ENCODE measurements at places on chromosomes 7 and 10.

GRCh38 chr7:93298671-93299070, 66.5 kb downstream of the VPS50 start:
- no peaks in the 10 kb centered on the region for H3K27me3 ChIP-seq
- DNase-seq: no peak
- no peak overlapping the region for H3K4me3 ChIP-seq

GRCh38 chr10:133309720-133310398, 1.1 kb downstream of the ZNF511 start:
- H3K27ac ChIP-seq: peak overlapping the region; percentile 19
- H3K4me3 ChIP-seq: peak overlapping the region; percentile 98
- H3K4me1 ChIP-seq: peaks cover 10% of the 10 kb centered on the region
- no peak for DNase-seq
- no peaks in the 10 kb centered on the region for H3K27me3 ChIP-seq
- H3K36me3 ChIP-seq: peaks cover 5% of the 10 kb centered on the region

- no peaks in the 10 kb centered on the region for H3K27me3 ChIP-seq
- no peak overlapping the region for H3K4me3 ChIP-seq
- H3K4me1 ChIP-seq: no peaks in the 10 kb centered on the region
- no peak for DNase-seq
- no peaks in the 10 kb centered on the region for H3K36me3 ChIP-seq
These were observed 36.4 kb downstream of the CUBN start for GRCh38 chr10:17092986-17093803.

GRCh38 chr10:122468307-122468925, 7.1 kb downstream of the HTRA1 start:
- no peak overlapping the region for H3K27ac ChIP-seq
- H3K36me3 ChIP-seq: no peaks in the 10 kb centered on the region
- no peak for DNase-seq
- peaks cover 11% of the 10 kb centered on the region for H3K27me3 ChIP-seq
- H3K4me1 ChIP-seq: no peaks in the 10 kb centered on the region

- DNase-seq: no peak
- H3K4me1 ChIP-seq: no peaks in the 10 kb centered on the region
- no peak overlapping the region for H3K4me3 ChIP-seq
- no peak overlapping the region for H3K27ac ChIP-seq
- H3K27me3 ChIP-seq: peaks cover 24% of the 10 kb centered on the region
These were observed 1.5 kb downstream of the STX1A start for GRCh38 chr7:73717991-73718405.

DNA sequence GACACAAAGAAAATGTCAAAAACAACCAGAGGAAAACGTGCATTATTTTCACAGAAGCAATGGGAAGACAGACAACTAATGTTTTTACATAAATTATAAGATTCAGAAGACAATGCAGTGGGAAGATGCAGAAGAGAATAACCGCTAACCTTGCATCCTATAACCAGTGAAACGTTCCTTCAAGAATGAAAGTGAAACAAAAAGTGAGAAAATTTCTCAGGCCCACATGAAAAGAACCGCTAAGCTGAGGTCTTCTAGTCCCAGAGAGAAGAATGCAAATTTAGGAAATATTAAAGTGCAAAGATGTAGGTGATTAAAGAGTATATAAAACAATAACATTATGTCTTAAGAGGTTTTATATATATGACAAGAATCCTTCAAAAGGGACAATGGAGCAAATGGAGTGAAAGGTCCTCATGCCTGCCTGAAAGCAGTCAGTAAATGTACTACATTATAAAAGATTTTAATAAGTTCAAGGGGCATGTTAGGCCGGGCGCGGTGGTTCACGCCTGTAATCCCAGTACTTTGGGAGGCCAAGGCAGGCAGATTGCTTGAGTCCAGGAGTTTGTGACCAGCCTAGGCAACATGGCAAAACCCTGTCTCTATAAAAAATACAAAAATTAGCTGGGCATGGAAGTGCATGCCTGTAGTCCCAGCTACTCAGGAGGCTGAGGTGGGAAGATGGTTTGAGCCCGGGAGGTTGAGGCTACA, 43.1 kb upstream of the DDC start:
- peaks cover 45% of the 10 kb centered on the region for H3K36me3 ChIP-seq
- DNase-seq: no peak
- no peak overlapping the region for H3K27ac ChIP-seq

- no peaks in the 10 kb centered on the region for H3K36me3 ChIP-seq
- H3K4me1 ChIP-seq: no peaks in the 10 kb centered on the region
- H3K27me3 ChIP-seq: no peaks in the 10 kb centered on the region
- no peak overlapping the region for H3K27ac ChIP-seq
- H3K4me3 ChIP-seq: no peak overlapping the region
These were observed 7.9 kb upstream of the GSDME start for GRCh38 chr7:24764972-24765744.

DNA sequence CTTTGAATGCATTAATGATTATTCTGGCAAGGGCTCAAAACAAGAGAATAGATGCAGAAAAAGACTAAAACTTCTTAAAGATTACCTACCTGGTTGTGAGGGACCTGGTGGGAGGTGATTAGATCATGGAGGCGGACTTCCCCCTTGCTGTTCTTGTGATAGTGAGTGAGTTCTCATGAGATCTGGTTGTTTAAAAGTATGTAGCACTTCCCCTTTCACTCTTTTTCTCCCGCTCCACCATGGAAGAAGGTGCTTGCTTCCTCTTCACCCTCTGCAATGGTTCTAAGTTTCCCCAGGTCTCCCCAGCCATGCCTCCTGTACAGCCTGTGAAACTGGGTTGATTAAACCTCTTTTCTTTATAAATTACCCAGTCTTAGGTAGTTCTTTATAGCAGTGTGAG, 226.6 kb downstream of the ARHGAP12 start:
- H3K27ac ChIP-seq: no peak overlapping the region
- H3K36me3 ChIP-seq: peaks cover 9% of the 10 kb centered on the region
- H3K4me3 ChIP-seq: no peak overlapping the region
- no peaks in the 10 kb centered on the region for H3K4me1 ChIP-seq
- DNase-seq: no peak

DNA sequence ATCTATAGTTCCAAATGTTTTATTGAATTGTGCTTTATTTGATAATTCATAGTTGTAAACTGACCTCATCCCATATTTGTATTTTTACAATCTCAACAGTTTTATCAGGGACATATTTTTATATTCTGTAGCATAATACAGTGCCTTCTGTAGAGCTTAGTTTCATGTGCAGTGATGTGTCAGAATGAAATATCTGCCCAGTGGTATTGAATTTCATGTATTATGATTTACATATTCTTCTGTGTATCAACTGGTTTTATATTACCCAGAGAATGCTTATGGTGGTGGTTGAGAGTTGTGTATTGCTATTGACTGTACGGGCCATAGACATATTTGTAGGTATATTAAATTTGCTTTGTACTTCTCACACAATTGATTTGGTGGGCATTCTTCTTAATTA, 89.9 kb downstream of the KAT6B start:
- H3K4me3 ChIP-seq: no peak overlapping the region
- H3K4me1 ChIP-seq: no peaks in the 10 kb centered on the region
- no peak overlapping the region for H3K27ac ChIP-seq
- no peak for DNase-seq
- no peaks in the 10 kb centered on the region for H3K27me3 ChIP-seq
- H3K36me3 ChIP-seq: no peaks in the 10 kb centered on the region

All from GM23338 (cell line).